ENCODE measurements at places on chromosomes 6 and 20.

- DNase-seq, result no peak
Observed at GRCh38 chr6:114707081-114707620, 364.3 kb upstream of the HS3ST5 start.

DNA sequence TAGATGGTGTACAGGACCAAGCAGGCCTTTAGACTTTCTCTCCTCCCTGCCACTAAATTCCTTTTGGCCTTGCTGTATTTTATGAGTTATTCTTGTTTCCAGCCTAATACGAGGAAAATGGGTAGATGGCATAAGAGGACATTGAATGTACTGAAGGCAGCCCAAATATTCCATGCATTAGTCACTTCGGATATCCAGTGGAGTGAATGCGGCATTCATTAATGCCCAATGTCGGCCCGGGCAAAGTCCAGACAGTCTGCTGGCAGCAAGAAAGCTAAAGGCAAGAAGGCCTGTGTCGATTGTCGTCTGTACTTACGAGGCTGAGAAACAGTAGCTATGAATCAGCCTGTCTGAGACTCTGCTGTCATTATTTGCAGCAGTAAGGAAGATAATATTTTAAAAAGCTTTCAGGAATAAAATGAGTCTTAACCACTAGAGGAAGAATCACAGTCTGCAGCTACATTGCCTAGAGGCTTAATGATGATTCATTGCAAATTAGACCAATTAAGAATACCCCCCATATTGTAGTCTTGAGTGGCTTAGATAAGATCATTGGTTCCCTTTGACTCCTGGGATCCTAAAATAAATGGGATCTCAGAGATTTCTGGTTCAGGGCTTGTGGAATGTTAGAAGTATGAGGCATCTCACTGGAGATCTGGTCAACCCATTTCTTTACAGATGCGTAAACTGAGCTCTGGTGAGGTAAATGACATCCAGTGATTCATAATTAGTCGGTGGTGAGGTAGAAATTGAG lies 534.1 kb upstream of the JAG1 start:
- peak; percentile 62 for DNase-seq

DNA sequence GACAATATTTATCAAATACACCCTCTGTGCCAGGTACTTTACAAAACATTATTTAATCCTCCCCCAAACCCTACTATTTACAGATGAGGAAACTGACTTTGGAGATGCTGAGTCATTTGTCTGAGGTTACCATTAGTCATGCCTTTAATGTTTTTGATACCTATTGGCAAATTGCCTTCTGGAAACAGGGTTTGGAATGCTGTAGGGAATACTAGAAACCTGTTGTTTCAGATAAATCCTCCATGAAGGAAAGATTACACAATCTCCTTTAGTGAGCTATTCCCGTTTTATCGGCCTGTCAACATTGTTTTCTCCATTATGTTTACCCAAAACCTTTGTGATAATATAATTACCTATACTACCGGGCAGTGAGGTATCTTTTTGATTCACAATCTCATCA lies 93.6 kb upstream of the ADGRF1 start:
- peak; percentile 50 for DNase-seq

DNA sequence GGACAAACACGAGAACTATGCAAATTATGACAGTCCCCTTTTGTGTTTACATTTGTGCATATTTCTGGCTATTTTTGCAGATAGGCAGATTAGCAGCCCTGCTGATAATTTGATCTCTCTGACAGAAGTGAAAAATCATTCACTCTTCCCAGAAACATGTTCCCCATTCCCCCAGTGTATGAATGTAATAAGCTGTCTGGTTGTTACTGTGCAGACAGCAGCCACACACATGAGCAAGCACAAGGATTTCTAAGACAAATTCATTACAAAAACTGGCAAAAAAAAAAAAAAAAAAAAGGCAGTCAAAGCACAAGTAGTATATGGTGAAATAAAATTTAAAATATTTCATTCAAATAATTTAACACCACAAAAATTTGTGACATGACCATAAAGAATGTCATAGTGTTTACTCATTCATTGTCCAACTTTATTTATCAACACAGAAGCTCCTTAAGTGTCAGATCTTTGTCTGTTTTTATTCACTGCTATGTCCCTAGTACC lies 95.5 kb upstream of the VGLL2 start:
- DNase-seq, result no peak

DNA sequence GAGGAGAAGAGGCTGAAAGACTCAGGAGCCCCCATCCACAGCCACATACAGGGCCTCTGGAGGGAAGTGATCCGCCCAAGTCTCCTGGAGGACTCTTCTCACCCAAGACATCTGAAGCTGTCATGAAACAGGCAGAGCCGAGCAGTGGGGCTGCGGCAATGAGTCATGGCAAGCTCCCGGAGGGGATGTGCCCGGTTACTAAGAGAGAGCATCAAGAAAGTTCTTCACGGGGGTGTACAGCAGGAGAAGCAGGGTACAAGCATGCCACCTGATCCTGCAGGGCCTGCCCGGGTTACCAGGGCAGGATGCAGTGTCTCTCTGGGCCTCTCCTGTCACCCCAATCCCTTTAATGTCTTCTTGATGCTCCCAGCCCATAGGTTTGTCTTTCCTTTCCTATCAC lies 21.1 kb downstream of the TRIM26 start:
- no peak for DNase-seq

- DNase-seq, result no peak
Observed at GRCh38 chr20:7608250-7608649, 332.0 kb downstream of the HAO1 start.

DNA sequence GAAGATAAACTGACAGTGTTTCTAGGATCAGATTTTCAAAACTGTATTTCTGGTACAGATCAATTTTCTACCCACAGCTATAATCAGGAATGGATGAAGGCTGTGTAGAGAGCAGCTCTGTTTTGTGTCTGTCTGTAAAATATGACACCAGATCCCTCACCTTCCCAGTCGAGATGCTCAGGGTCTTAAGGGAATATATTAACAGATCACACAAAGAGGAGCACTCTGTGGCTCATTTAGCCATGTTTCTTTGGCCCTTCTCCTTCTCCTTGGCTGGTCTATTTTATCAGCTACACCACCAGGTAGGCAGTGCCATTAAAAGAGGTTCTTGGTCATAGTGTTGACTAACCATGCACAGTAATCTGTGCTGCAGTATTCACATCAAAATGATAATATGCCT lies 82.6 kb downstream of the PREP start:
- no peak for DNase-seq

DNA sequence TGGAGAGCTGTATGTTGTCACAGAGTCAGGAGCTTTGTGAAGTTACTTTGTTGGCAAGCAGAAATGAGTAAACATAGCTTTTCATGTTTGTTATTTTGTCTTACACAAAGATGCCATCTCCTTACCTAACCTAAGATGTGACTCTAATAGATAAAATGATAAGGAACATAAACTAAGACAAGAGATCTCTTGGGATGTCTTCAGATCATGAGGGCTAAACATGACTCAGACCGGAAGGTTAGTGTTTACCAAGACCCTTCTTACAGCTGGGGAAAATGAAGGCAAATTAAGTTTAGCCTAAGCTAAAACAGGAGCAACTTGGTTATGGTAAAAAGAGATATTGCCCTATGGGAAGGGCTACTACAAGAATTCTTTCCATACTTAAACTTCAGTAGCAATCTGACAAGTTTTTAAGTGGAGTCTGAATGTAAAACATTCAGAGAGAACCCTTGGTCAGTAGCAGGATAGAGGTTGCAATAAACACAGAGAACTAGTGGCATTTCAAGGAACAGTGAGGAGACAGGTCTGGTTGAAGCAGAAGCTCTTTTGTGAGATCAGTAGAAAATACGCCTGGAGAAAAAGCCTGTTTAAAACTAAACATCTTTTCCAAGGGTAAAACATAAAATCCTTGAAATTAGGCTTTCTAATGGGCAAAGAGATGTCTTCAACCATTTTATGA lies 29.9 kb downstream of the SGK1 start:
- DNase-seq, result no peak

- DNase-seq, result peak; percentile 17
Observed at GRCh38 chr6:36350681-36351571, 14.2 kb upstream of the BNIP5 start.

- DNase-seq, result no peak
Observed at GRCh38 chr6:167751579-167752115, 75.1 kb upstream of the AFDN start.

GRCh38 chr6:82337688-82338257 lies 25.8 kb upstream of the TPBG start:
- DNase-seq, result no peak

- DNase-seq, result no peak
Observed at GRCh38 chr6:54491431-54491830, 183.2 kb downstream of the TINAG start.

DNA sequence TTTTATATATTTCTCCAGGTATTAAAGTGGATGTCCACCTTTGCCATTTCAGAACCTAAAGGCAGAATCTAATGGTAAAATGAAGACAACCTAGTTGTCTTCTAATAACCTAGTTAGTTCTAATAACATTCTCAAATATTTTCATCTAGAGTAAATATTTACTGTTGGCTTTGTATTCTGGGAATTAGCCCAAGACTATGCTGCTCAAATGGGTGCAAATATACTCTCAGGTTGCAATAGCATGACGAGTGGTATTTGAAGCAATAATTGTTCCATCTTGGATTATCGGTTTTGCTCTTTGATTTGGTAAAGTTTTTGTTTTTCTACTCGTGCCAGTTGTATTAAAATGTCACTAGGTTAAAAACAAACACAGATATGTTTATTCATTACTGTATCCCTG lies 21.0 kb upstream of the RSPH4A start:
- DNase-seq, result no peak

GRCh38 chr6:110421749-110422443 lies 6.5 kb upstream of the DDO start:
- DNase-seq, result no peak

- no peak for DNase-seq
Observed at GRCh38 chr20:10916312-10916711, 242.5 kb upstream of the JAG1 start.

DNA sequence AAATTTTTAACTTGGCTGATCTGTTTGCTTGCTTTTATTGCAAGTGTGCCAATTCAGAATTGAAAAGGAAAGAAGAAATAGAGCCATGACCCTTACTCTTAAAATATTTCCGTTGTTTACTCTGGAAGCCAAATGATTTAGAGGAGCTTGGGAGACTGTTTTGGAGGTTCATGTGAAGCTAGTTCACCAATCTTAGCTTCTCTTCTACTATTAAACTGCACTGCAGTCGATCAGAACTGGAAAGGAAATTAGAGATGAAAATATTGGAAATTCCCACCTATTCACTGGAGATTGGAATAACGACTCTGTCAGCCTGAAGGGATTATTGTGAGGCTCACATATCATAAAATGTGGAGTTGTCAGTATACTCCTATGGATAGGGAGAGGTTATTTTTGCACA lies 81.8 kb downstream of the MLIP start:
- DNase-seq, result no peak

GRCh38 chr20:34916774-34917354 lies 38.7 kb downstream of the GSS start:
- no peak for DNase-seq

GRCh38 chr6:130020073-130020906 lies 1.9 kb downstream of the L3MBTL3 start:
- DNase-seq, result no peak

DNA sequence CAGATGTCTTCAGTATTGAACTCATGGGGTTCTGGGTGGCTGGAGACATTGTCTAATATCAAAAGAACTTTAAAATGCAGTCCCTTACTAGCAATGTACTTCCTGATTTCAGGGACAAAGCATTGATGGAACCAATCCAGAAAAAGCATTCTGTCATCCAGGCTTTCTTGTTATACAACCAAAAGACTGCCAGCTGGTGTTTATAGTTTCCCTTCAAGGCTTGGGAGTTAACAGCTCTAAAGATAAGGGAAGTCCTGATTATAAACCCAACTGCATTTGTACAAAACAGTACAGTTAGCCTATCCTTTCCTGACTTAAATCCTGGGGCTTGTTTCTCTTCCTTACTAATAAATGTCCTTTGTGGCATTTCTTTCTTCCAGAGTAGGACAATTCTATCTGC lies 160.0 kb downstream of the COL21A1 start:
- no peak for DNase-seq

DNA sequence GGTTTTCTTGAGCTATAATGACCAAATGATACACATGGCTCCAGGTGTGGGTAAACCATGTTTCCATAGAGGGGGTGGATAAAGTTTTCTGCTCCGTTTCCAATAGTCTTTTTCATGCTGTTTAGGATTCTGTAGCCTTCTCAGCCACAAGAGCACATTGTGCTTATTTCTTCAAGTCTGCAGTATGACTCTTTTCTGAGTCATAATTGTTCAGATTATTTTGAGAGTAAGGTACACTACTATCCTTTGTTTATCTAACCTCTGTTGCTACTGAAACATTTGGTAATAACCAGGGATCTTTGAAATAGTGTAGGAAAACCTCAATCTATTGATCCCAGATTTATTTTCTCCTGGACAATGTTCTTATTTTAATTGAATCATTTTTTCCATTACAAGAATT lies 247.9 kb upstream of the BMP2 start:
- DNase-seq, result no peak

GRCh38 chr6:25192590-25193459 lies 86.3 kb upstream of the CARMIL1 start:
- peak; percentile 66 for DNase-seq

DNA sequence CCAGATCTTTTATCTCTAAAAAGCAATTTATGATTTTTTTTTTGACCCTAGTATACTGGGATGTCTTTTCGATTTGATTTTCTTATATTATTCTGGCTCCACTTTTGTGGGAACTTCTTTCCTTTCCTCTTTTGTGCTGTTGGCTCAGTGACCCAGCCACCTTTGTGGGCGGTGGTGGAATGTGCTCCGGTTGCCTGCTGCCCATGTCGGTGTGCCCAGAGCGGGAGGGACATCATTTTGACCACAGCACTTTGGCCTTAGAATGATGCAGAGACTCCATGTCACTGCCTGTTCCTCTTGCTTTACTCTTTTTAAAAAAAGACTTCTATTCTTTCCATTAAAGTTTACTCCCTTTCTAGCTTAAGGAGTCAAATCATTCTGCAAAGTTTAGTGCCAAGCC lies 198.0 kb downstream of the FARS2 start:
- no peak for DNase-seq

DNA sequence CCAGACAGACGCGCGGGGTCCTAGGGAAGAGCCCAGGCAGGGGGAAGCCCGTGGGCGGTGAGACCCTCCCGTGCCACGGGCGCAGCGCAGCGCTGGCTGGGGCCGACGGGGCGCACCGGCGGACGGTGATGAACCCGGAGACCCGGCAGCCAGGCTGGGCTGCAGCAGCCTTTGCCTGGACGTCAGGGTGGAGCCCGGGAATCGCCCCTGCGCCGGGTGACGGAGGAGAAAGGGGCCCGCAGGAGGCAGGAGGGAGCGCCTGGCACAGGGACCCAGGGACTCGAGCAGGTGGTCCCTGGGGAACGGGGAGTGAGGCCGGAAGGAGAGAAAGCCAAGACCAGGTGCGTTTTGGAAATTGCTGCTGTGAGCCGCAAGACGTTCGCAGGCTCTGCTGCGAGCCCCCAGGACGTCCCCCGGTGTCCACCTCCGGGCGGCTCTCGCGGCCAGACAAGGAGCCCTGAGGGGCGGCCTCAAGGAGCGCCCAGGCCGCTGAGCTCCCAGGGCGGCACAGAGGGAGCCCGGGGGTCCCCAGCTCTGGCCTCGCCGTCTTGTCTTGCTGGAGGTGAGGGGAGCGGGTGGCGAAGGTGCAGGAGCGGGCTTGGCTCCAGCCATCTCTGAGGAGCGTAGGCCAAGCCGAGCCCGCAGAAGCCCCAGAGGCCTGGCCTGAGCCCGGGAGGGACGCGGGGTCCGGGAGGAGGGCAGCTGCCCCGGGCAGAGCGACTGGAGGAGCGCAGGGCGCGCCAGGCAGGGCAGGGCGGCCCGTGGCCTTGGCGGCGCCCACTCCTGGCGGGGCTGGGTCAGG lies 191.2 kb upstream of the PDE10A start:
- no peak for DNase-seq

GRCh38 chr6:46451343-46451742 lies 39.9 kb downstream of the RCAN2 start:
- no peak for DNase-seq

- DNase-seq, result no peak
Observed at GRCh38 chr6:31877125-31877650, 1.6 kb downstream of the SLC44A4 start.

Measured in BJ (cell line).